ENCODE measurements at places on chromosomes 11 and 22.
A peak's percentile ranks its signal among the peaks of the same experiment; 100 is the strongest.

DNA sequence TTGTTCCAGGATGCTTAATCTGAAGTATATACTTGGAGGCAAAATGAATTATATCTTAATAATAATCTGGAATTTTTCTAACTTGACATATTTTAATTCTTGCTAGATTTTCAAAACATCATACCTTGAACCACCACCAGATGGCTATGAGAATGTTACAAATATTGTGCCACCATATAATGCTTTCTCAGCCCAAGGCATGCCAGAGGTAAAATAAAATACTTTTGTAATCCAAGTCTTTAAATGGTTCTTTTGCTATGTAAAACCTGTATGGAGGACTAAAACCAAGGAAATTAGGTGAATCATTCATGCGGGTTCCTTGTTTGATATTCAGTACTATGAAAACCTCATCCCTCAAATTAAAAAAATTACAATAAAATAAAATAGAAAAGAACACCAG, 14.4 kb downstream of the NAALAD2 start:
- peak; percentile 10 for DNase-seq

- no peak for DNase-seq
Observed at GRCh38 chr11:108494182-108494581, 4.0 kb downstream of the POGLUT3 start.

- DNase-seq = no peak
Observed at GRCh38 chr11:28713850-28714249, 605.7 kb downstream of the METTL15 start.

DNA sequence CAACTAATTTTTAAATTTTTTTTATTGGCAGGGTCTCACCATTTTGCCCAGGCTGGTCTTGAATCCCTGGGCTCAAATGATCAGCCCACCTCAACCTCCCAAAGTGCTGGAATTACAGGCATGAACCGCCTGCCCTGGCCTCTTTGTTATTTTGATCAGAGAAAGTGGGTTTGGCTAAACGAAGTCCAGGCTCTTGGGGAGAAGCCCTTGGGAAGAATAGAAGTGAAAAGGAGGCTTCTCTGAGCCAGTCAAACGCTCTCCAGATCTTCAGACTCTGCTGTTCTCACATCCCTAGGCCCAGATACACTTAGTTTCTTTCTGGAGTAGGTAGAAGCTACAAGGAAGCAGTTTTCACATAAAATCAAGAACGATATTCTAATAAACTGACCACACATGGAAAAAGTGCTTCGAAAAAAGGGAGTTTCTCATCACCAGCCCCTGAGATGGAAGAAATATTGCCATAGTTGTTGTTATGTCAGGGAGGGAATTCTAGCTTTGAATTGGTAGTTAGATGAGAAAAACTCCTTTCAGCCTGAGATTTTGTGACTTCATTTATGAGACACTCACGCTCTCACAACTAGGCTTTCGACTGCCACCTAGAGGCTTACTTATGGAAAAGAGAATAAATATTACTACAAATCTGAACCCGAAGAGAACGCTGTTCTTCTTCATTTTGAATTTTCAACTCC, 41.7 kb upstream of the AQP11 start:
- peak; percentile 86 for DNase-seq

- no peak for DNase-seq
Observed at GRCh38 chr11:75677909-75678308, 9.1 kb upstream of the MAP6 start.

DNA sequence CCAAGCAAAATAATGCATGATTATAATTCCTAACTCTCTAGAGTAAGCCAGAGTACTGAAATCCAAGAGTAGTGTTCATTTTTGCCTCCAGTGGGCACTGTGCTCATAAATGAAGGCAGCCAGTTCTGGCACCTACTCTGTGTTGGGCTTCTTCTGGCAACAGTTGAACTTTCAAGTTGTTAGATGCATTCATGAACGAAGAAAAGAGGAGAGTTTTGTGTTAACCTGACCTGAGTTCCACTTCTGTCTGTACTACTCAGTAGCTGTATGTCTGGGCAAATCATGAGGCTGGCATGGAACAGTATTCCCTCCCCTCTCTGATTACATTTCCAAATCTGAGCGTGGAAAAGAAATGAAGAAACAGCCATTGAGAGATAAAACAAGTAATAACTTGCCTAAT, 20.3 kb upstream of the TENM4 start:
- DNase-seq = peak; percentile 58

GRCh38 chr22:42335839-42336378, 65.5 kb upstream of the TCF20 start:
- DNase-seq = no peak

DNA sequence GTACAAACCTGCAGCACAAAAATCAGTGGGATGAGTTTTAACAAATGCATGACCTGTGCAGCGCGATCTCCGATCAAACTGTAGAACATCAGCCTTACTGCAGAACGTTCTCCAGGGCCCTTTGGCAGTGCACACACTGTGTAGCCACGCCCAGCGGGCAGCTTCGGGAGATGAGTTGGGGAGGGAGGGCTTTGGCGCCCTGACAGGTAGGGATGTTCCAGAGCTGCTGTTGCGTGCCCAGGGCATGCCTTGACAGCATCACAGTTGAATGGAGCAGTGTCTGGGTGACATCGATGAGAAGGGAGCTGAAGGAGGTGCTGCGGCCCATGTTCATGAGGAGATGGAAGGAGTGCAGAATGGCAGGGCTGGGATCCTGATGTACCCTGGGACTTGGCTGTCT, 80.2 kb downstream of the TBC1D22A start:
- DNase-seq = no peak

GRCh38 chr11:127862406-127862805, 725.0 kb downstream of the ETS1 start:
- peak; percentile 9 for DNase-seq

- no peak for DNase-seq
Observed at GRCh38 chr11:116226731-116227130, 546.1 kb downstream of the BUD13 start.

GRCh38 chr11:110046775-110047380, 46.3 kb upstream of the ZC3H12C start:
- DNase-seq = no peak

GRCh38 chr11:125626288-125626950, 1.5 kb downstream of the CHEK1 start:
- peak; percentile 72 for DNase-seq

- no peak for DNase-seq
Observed at GRCh38 chr11:111088847-111089355, 156.6 kb upstream of the POU2AF2 start.

GRCh38 chr11:33875621-33876294, 16.1 kb downstream of the LMO2 start:
- no peak for DNase-seq

DNA sequence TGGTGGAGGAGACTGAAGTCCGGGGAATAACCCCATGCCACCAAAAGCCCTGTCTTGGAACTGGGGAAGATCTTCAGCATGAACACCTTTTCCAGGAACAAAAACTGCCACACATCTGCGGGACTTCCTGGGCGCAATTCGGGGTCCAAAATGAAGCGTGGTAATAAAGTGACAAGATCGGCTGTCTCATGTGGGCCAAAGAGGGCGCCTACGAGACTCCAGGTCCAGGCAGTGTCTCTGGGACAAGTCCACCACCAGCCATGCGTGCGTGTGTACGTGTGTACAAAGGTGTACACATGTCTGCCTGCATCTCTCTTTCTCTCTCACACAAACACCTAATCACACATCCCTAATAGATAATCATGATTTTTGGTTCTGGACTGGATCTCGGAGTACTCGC, 8.9 kb upstream of the MYBPC3 start:
- no peak for DNase-seq

DNA sequence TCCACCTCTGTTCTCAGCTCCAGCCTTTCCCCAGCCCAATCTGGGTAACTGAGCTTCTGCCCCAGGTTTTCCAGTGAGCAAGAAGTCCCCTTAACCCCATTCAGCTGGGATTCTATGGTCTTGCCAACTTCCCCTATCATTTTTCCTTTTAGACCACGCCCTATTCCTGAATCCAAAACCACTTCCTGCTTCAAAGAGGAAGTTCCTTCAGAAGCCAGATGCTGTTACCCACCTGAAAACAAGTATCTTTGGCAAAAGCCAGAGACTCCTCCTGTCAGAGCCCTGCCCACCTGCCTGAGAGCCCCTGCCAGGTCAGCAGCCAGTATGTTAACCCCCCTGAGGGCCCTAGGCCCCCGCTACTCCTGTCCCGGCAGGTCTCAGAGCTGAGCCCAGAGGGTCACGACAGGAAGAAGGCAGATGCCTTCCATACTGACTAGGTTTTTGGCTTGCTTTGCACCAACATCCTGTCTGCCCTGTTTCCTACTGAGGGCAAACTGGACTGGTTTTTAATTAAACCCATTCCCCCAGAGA, 20.3 kb upstream of the MICAL2 start:
- DNase-seq = peak; percentile 62

- peak; percentile 25 for DNase-seq
Observed at GRCh38 chr11:111792955-111793500, 26.8 kb upstream of the PPP2R1B start.

GRCh38 chr11:118171269-118172062, 5.0 kb downstream of the SCN2B start:
- peak; percentile 63 for DNase-seq

GRCh38 chr11:69894648-69895047, 75.4 kb upstream of the FGF3 start:
- DNase-seq = no peak

GRCh38 chr11:103898065-103898464, 138.4 kb upstream of the DDI1 start:
- DNase-seq = no peak

DNA sequence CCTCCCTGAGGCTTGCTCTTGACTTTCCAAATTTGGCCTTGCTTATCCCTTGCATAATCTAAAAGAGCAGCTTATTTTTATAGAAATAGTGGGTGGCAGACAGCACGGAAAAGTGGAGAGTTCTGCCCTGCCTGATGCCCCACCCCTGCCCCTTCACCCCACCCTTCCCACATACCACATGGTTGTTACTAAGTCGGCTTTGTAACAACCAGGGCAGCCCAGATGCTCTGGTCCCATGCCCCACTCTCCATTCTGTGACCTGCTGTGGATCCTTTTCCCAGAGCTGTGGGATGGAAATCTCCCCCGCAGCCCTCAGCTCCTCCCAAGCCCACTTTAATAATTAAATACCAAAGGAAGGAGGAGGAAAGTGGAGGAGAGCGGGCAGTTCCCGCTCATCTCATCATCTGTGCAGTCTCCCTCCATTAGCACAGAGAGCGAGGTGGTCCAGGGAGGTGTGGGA, 10.9 kb downstream of the MRGPRF start:
- peak; percentile 43 for DNase-seq

GRCh38 chr11:117273550-117274289, 17.4 kb upstream of the BACE1-AS start:
- DNase-seq = peak; percentile 91

DNA sequence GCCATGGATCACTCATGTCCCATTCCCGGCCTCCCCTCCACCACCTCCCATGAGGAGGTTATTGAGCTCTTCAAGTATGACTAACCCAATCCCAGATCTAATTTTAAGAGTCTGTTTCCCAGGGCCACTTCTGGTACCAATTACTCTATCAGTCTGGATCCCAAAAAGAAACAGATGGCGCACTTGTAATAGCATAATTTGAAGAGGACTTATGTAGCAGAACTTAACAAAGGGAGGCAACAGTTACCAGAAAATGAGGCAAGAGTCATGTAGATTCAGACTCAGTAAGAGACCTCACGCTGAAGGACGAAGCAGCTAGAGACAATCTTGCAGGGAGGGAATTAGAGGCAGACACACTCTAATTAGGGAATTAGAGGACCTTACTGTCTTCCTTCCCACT, 46.9 kb downstream of the DDX6 start:
- DNase-seq = peak; percentile 23

- no peak for DNase-seq
Observed at GRCh38 chr22:19628038-19628776, 86.1 kb upstream of the SEPTIN5 start.

- DNase-seq = no peak
Observed at GRCh38 chr11:115819014-115819413, 314.8 kb upstream of the CADM1 start.

- DNase-seq = no peak
Observed at GRCh38 chr22:33512908-33513307, 407.4 kb downstream of the LARGE1 start.

DNA sequence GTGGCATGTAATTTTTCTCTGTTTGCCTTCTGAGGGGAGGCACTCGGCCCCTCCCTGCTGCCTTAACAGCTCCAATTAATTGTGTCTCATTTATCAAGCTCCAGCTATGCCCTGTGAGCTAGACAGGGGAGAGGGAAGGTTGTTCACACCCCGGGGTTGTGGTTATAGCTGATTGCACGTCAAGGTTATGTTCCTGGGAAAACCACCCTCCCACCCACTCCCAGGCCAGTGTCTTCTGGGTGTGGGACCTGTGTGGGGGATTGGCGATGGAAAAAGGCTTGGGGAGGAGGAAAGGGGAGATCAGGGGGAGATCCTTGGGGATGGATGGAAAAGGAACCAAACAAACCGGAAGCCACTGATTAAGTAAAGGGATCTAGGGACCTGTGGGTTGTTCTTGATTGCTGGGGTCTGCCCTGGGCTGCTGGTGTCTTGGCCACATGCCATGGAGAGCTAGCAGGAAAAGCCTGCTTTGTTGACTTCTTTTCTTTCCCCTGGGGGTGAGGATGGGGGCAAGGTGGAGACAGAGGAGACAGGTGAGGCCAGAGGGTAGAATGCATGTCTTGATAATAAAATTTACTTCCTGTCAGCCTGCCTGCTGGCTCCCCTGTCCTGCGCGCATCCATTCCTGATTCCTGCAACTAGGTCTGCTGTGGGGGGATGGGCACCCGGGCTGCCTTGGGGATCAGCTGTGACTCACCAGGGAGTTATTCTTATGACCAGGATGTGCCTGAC, 13.5 kb upstream of the SORL1-AS1 start:
- peak; percentile 99 for DNase-seq

- DNase-seq = peak; percentile 84
Observed at GRCh38 chr11:36354221-36355003, 58.3 kb downstream of the PRR5L start.

DNA sequence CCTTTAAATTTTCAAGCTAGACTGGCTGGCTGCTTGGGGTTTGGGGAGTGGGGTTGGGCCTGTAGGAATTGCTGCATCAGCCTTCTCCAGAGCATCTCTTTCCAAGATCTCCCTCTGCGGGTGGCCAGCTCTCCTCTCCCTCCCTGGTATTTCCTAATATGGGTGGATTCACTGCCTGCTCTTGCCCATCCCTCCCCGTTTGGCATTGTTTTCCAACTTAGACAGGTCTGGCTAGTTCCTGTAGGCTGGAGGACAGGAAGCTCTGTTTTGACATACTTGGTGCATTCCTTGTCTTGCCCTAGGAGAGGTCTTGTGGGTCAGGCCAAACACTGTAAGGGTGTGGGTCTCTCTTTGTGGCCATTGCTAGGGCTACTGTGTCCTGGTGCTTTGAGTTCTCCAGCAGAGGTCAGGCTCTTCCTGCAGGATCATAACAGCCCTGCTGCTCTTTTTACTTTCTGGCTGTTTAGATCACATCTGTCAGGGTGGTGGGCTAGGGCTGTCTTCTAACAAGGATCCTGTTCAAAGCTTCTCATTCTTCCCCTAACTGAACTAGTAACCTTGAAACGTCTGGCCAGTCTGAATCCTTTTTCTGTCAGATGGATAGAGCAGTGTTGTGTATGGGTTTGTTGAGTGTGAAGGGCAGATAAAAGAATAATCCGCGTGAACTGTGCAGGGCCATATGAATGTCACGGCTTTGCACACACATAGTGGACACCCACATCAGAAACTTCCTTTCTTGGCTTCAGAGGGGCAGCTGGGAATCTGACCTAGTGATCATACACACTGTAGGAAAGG, 18.3 kb upstream of the MICALL1 start:
- peak; percentile 78 for DNase-seq

Measured in GM23248 (cell line).